ENCODE measurements at places on chromosomes 3 and 15.

GRCh38 chr3:173734895-173735294 lies 337.4 kb downstream of the NLGN1 start:
- no peak for DNase-seq

DNA sequence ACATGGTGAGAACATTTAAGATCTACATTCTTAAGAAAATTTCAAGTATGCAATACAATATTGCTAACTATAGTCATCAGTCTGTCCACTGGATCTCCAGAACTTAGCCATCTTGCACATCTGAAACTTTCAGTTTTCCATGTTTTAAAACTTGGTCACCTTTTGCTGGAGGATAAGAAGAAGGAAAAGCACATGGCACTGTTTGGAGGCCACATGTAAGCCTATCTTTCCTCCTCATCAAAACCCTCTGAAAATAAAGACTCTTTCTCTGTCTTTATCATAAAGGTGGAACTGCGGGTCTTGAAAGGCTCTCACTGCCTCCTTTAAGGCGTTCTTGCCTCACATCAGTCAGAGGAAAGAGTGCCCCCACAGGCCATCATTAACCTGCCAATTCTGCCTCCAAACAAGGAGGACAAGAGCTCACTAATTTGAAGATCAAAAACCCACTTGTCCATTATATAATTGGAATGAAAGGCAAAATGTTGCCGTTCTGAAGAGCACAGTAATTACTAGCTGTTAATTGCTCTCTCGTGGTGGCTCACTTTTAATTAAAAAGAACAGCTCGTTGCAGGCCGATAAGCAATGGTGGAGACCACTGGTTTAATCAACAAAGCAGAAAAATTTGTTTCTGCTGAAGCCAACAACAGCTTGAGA lies 157.8 kb downstream of the MECOM start:
- DNase-seq = no peak

DNA sequence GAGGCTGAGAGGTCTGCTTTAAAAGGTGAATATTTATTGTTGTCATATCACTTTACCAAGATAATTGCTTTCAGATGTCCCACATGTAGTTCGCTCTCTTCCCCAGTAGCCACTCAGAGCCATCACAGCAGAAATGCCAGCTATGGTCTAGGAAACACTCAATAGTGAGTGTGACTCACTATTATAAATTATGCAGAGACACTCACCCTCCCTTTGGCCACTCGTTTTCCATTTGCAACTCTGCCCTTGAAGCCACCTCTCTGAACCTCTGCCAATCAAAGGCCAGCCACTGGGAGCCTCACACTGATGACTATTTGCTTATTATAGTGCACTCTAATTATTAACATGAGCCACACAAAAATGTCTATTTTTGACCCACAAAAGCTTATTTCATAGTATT lies 328.1 kb upstream of the ATP10A start:
- DNase-seq = no peak

- DNase-seq = no peak
Observed at GRCh38 chr15:65055201-65055870, 10.1 kb downstream of the SLC51B start.

DNA sequence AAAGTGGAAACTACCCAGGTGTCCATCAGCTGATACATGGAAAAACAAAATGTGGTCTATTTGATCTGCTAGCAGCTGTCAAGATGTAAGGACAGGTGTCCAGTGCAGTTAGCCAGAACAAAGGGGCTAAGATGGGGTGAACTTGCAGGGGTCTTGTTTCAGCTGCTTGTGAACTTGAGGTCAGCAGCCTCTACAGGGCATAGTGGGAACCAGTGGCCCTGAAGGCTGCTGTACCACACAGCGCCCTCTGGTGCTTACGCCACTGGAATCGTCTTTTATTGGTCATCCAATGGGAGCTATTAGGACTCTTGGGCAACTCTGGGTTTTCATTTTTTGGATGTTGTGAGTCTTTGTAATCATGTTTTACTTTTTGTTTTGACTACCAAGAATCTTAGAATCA lies 62.2 kb upstream of the CTSH start:
- peak; percentile 34 for DNase-seq

GRCh38 chr3:36447061-36447460 lies 66.8 kb downstream of the STAC start:
- no peak for DNase-seq

- no peak for DNase-seq
Observed at GRCh38 chr3:149510480-149510879, 36.0 kb downstream of the TM4SF4 start.

DNA sequence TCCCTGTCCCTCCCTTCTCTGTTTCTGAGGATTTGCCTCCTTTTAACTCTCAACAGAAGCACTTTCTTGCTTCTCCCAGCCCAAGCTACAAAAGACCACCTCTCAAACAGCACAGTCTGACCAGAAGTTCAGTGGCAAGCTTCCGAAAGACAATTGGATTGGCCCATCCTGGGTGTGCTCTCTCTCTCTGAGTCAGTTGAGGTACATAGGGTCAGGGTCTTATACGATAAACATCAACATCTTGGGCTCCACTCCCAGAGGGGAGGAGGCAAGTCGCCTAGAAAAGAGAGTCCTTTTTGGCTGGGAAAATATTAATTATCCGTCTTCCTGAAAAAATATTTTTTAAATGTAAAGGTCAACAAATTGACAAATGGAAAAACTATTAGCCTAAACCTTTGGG lies 155.8 kb downstream of the TMCO5A start:
- no peak for DNase-seq

GRCh38 chr3:123405936-123406510 lies 42.9 kb downstream of the ADCY5 start:
- DNase-seq = no peak

GRCh38 chr15:77033729-77034671 lies 36.9 kb downstream of the TSPAN3 start:
- no peak for DNase-seq

GRCh38 chr15:51006336-51006985 lies 88.2 kb downstream of the TNFAIP8L3 start:
- no peak for DNase-seq

DNA sequence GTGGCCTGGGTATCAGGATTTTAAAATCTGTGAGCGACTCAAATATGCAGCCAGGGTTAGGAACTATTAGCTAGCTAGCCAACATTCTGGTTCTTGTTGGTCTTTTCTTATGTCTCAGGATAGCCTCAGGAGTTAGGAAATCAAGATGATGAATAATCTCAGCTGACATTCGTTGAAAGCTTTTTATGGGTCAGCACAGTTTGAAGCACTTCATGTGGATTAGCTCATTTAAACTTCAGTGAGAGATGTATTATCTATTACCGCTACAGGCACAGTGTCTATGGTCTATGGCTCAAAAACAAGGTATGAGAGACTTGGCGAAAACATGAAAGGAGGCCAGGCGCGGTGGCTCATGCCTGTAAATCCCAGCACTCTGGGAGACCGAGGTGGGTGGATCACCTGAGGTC lies 187.5 kb upstream of the THRB start:
- no peak for DNase-seq

DNA sequence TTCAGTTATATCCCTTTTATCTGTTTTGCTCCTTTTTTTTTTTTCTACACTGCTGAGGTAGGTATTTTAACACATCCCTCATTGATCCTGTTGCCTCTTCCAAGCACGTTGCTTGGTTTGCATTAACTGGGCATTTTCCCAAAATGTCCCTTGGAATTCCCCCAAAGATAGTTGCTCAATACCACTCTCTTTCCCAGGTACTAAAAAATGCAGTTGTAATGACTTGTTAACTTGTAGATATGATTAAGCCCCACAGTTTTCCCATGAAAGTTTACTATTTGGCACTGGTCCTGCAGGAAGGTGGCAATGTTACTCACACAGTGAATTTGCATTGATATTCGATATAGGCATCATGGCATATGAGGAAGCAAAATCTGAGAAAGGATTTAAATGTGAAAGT lies 67.1 kb downstream of the GRM7 start:
- no peak for DNase-seq

DNA sequence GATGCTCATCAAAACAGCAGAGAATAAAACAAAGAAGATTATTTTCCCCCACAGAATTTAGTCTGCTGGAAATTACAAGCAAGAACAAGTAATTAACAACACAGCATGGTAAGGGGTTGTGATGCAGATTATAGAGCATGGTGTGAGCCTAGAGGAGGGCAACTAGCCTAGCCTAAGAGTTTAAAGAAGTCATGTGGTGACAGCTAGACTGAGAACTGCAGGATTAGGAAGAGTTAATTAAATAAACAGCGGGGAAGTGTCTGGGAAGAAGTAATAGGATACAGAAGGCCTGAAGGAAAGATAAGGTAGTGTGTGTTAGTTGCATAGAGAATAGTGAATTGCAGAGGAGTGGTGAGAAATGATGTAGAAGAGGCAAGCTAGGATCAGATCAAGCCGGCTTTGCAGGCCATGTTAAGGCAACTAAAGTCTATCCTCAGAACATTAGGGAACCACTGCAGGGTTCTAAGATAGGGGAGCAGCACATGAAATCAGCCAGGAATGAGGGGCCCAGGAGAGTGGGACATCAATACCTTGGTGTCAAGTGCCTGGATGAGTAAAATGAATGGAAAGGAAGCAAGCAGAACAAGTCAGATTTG lies 11.9 kb upstream of the PKM start:
- no peak for DNase-seq

GRCh38 chr3:150236316-150237082 lies 171.6 kb upstream of the TSC22D2 start:
- DNase-seq = no peak

GRCh38 chr3:153291059-153291685 lies 129.1 kb downstream of the RAP2B start:
- DNase-seq = no peak

DNA sequence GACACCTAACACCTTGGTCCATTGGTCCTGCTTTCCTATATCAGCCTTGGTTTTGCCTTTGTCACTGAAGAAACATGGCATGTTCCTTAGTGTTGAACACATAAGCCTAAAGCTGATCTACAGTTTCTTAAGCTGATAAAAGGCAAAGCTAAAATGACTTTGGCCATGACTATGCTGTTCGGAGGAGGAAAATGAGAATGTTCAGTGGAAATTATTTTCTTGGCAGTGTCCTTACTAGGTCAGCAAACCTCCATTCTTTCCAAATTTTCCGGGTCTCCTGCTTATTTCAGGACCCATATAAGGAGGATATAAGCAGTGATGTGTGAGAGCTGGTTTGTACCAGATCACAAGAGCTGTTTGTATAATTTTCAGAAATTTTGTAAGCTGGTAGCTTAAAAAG lies 832.9 kb upstream of the CFAP20DC start:
- peak; percentile 31 for DNase-seq

- DNase-seq = no peak
Observed at GRCh38 chr3:15333956-15334263, 1.5 kb upstream of the SH3BP5 start.

GRCh38 chr15:76204916-76205460 lies 106.3 kb downstream of the ETFA start:
- no peak for DNase-seq

DNA sequence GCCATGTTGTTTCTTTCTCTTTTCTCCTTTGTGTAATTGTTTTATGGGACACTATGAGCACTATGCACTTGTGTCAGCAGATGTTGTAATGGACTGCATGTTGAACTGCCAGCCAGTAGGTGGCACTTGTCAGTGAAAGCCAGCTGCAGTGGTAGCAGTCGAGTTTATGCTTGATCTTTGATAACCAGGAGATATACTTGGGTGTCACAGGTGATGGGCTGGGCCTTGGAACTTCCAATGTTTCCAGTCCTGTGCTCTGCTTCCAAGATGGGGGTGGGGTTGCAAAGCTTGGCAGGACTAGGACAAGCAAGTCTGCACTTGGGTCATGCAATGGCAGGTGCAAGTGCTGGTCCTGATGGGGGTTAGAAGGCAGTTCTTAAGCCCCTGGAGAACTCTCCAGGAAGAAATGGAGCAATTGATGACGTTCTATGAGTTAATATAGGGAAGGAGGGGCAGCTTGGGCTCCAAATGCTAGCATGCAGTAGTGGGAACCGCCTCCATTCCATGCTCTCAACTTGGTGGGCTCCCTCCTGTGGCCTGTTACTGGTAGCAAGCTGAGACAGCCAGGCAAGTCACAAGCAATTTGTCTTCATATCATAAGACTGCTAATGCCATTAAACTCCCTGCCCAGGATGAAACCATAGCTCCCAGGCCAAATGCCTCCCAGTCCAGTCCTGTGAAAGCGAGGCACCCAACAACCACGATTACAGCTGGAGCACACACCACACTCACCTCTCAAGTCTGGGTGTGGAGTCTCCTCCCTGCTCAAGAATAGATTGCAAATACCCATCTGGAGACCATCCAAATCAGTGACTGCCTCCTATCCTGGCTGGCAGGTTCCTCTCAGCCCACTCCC lies 287.2 kb downstream of the CGGBP1 start:
- no peak for DNase-seq

DNA sequence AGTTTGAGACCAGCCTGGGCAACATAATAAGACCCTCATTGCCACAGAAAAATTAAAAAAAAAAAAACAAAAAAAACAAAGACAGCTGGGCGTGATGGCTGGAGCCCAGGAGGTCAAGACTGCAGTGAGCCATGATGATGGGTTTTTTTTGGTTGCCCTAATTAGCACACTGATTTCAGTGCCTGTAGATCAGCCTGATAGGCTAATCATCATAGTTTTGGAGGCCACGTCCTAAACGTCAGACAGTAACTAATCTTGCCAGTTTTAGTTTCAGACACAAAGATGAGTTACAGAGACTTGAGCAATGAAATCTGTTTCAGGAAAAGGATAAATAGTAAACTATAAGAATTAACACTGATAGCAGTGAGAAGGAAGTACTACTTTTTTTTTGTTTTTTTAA lies 55.4 kb downstream of the LRCH3 start:
- no peak for DNase-seq

- DNase-seq = no peak
Observed at GRCh38 chr3:126351086-126351770, 6.0 kb downstream of the KLF15 start.

DNA sequence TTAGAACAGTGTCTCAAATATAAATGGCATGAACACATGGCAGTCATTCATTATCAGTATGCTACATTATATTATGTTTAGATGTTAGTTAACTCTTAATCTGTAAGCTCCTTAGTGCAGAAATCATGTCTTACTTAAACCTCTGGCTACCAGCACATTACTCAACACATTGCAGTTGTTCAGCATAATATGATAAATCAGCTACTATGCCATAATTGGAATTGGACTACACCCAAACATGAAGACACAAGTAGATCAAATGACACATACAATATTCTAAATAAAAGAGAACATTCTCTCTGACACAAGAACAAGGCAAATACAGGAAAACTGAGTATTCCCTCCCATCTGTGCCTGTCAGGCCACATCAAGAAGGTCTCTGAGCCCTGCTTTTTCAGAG lies 116.1 kb downstream of the PCCB start:
- DNase-seq = no peak

- no peak for DNase-seq
Observed at GRCh38 chr15:61483599-61483998, 254.5 kb upstream of the RORA start.

DNA sequence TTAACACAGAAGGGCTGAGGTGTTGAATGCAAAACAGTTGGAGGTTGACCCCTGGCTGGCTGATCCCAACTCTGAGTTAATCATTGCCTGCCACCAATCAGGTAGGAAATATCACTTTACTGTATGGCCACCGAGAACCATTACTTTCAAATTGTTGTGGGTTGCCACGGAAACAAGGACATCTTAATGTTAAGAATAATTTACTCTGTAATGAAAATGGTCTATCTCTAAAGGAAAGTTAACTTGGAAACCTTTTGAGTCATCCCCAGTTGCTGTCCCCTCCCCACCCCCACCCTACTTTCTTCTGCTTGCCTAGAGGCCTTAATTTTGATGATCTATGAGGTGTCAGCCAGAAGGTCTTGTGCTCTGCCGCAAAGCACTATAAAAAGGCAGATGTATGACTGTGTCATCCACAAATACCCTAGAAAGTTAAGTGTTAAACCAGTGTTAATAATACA lies 78.7 kb upstream of the SNRK start:
- no peak for DNase-seq

- DNase-seq = no peak
Observed at GRCh38 chr15:70025413-70026296, 72.1 kb downstream of the TLE3 start.

Data from hindlimb muscle (tissue), 1 donor.